Neural crest cell (in vitro differentiated cells): ENCODE measurements at places on chromosomes 7 and 10. TPM values are rescaled to one million over a fixed set of nuclear protein-coding genes. Genes with fewer than 3 reads are reported as not detected.

CALHM1 gene
- not detected in 2 replicates for total RNA-seq

CHST15 gene
- total RNA-seq = 1.3 and 1.5 TPM in 2 replicates

MRPS24 gene
- total RNA-seq = 109 TPM in 2 replicates

EIF4EBP2 gene
- total RNA-seq = 155 and 163 TPM in 2 replicates

LRIT1 gene
- not detected in 2 replicates for total RNA-seq

CALML3 gene
- not detected in 2 replicates for total RNA-seq

DNA sequence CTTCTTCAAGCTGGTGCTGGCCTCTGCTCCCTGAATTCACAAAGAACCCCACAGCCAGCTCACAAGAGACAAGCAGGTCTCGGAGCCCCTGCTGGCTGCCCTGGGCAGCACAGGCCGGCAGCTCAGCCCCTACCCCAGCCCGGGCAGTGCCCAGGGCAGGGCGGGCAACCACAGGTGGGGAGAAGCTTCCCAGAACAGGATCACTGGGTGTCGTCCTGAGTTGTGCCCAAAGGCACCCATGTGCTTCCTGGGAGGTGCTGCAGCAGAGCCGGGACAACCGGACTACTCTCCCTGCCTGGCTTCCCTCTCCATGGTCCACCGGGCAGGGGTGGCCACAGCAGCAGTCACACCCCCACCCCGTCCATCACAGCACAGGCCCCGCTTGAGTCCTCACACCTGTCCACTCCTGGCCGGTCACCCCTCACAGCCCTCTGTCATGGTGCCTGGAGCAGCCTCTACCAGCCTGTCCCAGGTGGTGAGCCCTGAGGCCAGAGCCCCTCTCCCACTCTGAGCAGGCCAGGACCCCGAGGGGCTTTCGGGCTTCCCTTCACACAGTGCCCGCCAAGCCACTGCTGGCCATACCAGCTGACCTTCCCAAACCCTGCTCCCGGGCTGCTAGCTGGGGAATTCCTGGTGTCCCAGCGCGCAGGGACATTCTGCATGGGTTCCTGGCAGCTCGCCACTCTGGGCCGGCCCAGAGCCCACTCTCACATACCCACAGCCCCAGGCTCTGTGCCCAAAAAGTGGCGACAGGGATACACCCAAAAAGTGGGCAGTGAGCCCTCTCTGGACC lies 3.1 kb downstream of the RASGEF1A start:
- no peak for DNase-seq
- H3K27ac ChIP-seq = no peak overlapping the region
- peaks cover 4% of the 10 kb centered on the region for H3K4me1 ChIP-seq
- no peak overlapping the region for H3K4me3 ChIP-seq
- H3K36me3 ChIP-seq = no peaks in the 10 kb centered on the region

DNA sequence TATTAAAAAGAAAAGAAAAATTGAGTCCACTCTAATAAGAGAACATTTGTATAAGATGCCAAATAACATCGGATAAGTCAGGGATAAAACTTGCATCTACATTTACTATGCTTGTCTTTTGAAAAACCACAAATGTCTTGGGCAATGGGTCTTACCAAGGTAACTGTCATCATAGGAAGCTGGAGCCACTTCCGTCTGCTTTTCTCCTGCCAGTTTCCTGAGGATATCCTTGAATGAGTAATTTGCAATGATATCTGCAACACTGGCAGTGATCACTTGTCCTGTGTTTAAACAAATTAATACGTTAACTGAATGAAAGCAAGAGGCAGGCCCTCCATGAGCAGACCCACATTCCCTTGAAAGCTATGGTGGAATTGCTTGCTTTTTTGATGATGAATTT lies 47.3 kb downstream of the ITGA8 start:
- H3K4me1 ChIP-seq = no peaks in the 10 kb centered on the region
- H3K27me3 ChIP-seq = peaks cover 5% of the 10 kb centered on the region
- H3K36me3 ChIP-seq = no peaks in the 10 kb centered on the region

DNA sequence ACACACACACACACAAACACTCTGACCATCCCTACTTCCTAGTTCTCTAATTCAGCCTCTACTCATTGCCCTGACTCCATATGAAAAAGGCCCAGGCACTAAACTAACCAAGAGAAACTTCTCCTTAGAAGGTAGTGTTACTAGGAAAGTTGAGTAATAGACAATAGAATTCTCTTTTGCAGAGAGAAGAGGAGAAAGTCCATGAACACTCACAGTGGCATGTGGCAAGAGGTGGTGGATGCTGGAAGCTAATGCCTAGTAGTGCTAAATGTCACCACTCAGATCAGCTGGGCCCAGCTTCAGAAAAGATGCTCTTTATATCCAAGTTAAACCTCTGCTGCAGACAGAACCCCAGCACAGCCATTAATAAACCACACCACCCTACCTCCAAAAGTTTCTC lies 58.2 kb downstream of the SORBS1 start:
- H3K27me3 ChIP-seq = no peaks in the 10 kb centered on the region
- H3K4me1 ChIP-seq = peaks cover 20% of the 10 kb centered on the region
- no peaks in the 10 kb centered on the region for H3K36me3 ChIP-seq
- no peak for DNase-seq
- no peak overlapping the region for H3K4me3 ChIP-seq

DNA sequence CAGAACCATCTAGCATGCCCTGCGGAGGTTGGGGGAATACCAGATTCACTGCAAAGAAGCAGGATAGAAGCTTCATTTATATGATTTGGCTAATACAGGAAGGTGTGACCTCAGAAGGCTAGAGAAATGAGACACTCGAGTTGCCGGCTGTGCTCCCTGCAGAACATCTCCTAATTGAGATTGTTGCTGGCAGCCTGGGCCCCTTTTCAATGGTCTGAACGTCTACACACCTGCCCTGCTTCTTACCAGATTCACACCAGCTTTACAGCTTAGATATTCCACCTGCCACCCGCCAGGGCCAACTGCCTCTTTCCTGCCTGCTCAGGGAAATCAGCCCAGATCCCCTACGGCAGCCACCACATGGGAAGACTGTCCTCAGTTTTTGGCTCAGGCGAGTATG lies 475.3 kb upstream of the AUTS2 start:
- no peak for DNase-seq
- no peaks in the 10 kb centered on the region for H3K36me3 ChIP-seq
- peaks cover 4% of the 10 kb centered on the region for H3K4me1 ChIP-seq
- no peaks in the 10 kb centered on the region for H3K27me3 ChIP-seq
- H3K4me3 ChIP-seq = no peak overlapping the region

DNA sequence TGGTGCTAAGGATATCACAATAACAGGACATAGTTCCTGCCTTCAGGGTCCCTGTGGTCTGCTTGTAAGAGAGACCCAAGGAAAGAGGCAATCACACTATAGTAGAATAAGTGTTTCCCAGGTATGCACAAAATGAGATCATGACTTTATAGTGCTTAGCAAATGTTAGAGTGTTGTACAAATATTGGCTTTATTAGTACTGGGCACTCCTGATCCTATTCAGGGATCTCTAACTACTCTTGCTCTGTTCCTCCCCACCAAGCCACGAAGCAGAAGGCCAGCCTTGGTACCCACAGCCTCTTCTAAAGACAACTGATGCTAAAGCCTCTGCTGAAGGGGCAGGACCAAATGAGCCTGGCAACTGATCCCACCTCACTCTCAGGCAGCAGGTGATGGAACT lies 75.1 kb downstream of the HERPUD2 start:
- no peak for DNase-seq
- peaks cover under 1% of the 10 kb centered on the region for H3K36me3 ChIP-seq
- H3K4me3 ChIP-seq = no peak overlapping the region
- no peaks in the 10 kb centered on the region for H3K27me3 ChIP-seq
- H3K27ac ChIP-seq = no peak overlapping the region
- peaks cover 8% of the 10 kb centered on the region for H3K4me1 ChIP-seq

- DNase-seq = no peak
- no peaks in the 10 kb centered on the region for H3K36me3 ChIP-seq
- no peak overlapping the region for H3K4me3 ChIP-seq
- H3K27ac ChIP-seq = peak overlapping the region; percentile 88
- no peaks in the 10 kb centered on the region for H3K27me3 ChIP-seq
These were observed 33.9 kb downstream of the VWDE start for GRCh38 chr7:12369756-12370155.

GRCh38 chr10:62182595-62182994 lies 86.0 kb downstream of the RTKN2 start:
- H3K27ac ChIP-seq = no peak overlapping the region
- H3K36me3 ChIP-seq = peaks cover 31% of the 10 kb centered on the region
- no peaks in the 10 kb centered on the region for H3K27me3 ChIP-seq
- DNase-seq = no peak
- peaks cover 16% of the 10 kb centered on the region for H3K4me1 ChIP-seq

DNA sequence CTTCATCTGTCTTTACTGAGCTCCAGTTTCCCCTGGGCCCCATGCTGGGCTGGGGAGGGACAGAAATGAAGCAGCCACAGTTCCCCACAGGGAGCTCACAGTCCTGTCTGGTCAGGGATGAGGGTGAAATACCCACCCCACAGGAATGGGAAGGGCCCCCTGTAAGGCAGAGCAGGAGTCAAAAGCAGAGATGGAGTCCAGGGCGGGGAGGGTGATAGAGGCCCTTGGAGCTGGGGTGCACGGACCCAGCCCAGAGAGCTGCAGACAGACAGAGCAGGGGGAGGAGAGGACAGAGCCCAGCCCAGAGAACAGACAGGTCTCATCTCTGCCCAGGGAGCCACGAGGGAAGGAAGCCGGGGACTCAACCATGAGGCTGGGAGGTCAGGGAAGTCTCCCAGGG lies 34.9 kb upstream of the ZNF488 start:
- H3K36me3 ChIP-seq = no peaks in the 10 kb centered on the region
- H3K4me3 ChIP-seq = no peak overlapping the region
- peak overlapping the region; percentile 94 for H3K27ac ChIP-seq

- no peaks in the 10 kb centered on the region for H3K4me1 ChIP-seq
- DNase-seq = no peak
- H3K27me3 ChIP-seq = no peaks in the 10 kb centered on the region
- H3K36me3 ChIP-seq = no peaks in the 10 kb centered on the region
These were observed 71.5 kb downstream of the CARD11 start for GRCh38 chr7:2971914-2972834.

DNA sequence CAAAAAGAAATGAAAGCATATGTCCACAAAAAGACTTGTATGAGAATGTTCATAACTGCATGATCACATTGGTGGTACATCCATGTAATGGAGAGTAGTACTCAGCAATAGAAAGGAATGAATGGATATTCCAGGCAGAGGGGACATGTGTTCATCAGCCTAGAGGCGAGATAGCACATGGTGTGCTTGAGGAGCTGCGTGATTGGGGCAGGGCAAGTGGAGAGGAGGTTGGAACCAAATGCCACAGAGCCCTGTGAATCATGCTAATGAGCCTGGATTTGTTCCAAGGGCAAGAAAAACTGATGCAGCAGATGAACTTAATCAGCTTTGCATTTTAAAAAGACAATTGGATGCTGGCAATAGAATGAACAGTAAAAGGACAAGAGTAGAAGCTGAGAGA lies 73.3 kb downstream of the C10orf90 start:
- no peak overlapping the region for H3K27ac ChIP-seq
- H3K4me1 ChIP-seq = peaks cover 21% of the 10 kb centered on the region
- no peaks in the 10 kb centered on the region for H3K27me3 ChIP-seq

DNA sequence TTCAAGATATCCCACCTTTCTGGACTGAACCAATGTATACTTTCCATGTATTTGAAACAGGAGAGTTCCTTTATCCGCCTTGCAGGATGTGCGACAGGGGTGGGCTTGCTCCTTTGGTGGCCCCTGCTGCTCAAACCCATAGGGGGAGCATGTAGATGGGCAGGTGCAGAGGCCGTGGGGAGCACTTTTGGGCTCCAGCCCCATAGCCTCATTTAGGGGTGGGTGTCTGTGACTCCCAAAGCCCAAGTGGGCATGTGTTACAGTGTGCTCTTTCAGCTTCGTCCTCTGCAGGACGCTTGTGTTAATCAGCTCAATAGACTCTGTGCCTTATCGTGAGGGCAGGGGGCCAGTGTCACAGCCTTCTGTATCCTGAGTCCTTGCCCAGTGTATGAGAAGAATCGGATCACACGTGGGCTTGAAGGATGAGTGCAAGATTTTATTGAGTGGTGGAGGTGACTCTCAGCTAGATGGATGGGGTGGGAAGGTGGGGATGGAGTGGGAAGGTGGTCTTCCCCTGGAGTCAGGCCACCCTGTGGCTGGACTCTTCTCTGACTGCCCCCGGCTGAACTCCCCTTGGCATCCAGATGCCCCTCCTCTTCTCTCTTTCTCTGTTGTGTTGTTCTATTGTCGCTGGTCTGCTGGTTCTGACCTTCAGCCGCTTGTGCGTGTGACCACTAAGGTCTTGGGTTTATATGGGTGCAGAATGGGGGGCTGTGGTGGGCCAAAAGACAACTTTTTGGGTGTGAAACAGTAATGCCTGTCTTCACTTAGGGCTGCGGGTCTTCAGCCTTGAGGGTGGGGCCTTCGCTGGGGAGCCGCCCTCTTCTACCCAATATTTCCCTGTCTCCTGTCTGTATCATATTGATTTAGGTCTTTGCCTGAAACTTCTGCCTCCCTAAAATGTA lies 262.2 kb downstream of the GLRX3 start:
- H3K36me3 ChIP-seq = peaks cover 10% of the 10 kb centered on the region
- no peak for DNase-seq
- H3K4me3 ChIP-seq = no peak overlapping the region

DNA sequence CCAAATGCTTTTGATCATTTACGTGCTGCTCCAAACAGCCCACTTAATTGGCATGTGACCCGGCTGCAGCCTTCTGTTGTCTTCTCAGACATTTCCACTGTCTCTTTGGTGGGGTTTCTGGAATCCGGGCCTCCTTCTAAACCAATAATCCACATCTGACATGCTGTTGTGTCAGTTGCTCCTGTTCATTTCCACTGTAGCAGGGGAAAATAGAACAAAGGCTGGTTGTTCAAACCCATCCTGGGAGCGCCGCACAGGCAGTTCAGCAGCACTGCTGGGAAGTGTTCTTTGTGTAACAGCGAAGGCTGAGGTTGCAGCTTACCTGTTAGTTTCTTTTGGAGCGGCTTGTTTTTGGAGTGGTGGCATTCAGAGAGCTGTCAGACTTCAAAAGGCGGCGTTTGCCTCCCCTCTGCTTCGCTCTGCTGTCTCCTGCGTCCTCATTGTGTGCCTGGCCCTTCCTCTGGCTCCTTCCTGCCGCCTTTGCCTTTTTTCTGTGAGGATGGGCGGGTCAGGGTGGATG lies 149.4 kb downstream of the SNX10 start:
- peak overlapping the region; percentile 97 for H3K27ac ChIP-seq
- H3K27me3 ChIP-seq = no peaks in the 10 kb centered on the region
- H3K4me1 ChIP-seq = peaks cover 53% of the 10 kb centered on the region
- peak; percentile 24 for DNase-seq
- peak overlapping the region; percentile 81 for H3K4me3 ChIP-seq

- H3K36me3 ChIP-seq = no peaks in the 10 kb centered on the region
- H3K27me3 ChIP-seq = no peaks in the 10 kb centered on the region
- H3K27ac ChIP-seq = no peak overlapping the region
- peaks cover 5% of the 10 kb centered on the region for H3K4me1 ChIP-seq
- no peak overlapping the region for H3K4me3 ChIP-seq
These were observed 281.6 kb downstream of the HGF start for GRCh38 chr7:81488210-81488609.

GRCh38 chr7:115951547-115951946 lies 79.0 kb downstream of the TFEC start:
- no peak overlapping the region for H3K27ac ChIP-seq
- H3K4me3 ChIP-seq = no peak overlapping the region
- no peaks in the 10 kb centered on the region for H3K4me1 ChIP-seq
- no peak for DNase-seq
- H3K36me3 ChIP-seq = no peaks in the 10 kb centered on the region

GRCh38 chr10:70380350-70381135 lies 1.9 kb downstream of the LRRC20 start:
- peak overlapping the region; percentile 94 for H3K4me3 ChIP-seq
- H3K36me3 ChIP-seq = peaks cover 3% of the 10 kb centered on the region
- H3K27ac ChIP-seq = no peak overlapping the region
- no peaks in the 10 kb centered on the region for H3K27me3 ChIP-seq
- peaks cover 22% of the 10 kb centered on the region for H3K4me1 ChIP-seq
- DNase-seq = no peak

- no peak overlapping the region for H3K4me3 ChIP-seq
- no peaks in the 10 kb centered on the region for H3K4me1 ChIP-seq
- DNase-seq = no peak
- no peaks in the 10 kb centered on the region for H3K27me3 ChIP-seq
These were observed 64.2 kb downstream of the PRLHR start for GRCh38 chr10:118531105-118531852.
